ENCODE measurements at places on chromosomes 6 and 20. TPM values are rescaled to one million over a fixed set of nuclear protein-coding genes. Genes with fewer than 3 reads are reported as not detected.

Gene GZF1
- total RNA-seq: 14.3 TPM

Gene CSE1L
- total RNA-seq: 67.8 TPM

Gene KCNB1
- total RNA-seq: 0.05 TPM

DNA sequence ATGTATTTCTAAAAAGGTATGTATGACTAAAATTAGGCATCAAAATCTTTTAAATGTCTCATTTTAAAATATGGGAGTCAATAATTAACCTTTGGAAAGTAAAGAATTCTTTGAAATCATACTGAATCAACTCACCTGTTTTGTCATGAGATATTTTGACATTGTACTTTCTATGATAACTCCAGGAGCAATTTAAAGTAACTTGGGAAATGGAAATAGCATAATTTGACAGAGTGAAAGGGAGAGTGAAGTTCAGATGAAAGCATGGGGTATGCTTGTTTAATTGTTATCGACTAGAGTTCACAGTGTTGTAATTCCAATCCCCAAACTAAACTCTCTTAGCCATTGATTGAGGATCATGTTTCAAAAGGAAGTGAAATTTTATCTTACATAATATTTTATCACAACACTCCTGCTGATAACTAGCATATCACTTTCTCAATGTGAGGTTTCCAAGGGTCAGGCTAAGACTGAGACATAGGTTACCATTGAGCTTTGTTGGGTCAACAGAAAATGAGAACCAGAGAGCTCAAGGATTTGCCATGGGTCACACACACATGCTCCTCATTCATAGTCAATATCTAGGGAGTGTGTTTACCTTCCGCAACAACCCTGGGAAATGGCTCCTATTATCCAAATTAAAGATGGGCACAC is 2.3 kb downstream of the GSTA1 start:
- no peak for DNase-seq

GRCh38 chr6:167474725-167475124 is 149.8 kb downstream of the TTLL2 start:
- DNase-seq: no peak

DNA sequence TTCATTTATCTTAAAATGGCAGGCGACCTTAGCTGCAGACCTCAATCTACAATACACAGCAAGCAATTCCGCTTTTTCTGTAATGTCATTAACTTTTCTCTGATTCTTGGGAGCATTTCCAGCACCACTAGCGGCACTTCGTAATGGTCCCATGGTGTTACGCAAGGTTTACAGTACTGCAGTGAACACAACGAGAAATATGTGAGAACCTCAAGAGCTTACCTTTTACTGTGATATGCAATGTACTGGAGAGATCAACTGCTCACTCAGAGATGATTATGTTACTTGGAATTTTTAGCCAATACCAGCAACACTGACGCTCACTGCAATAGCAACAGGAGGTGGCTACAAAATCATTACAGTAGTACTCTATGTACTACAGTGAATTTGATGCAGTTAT is 2.8 kb upstream of the CEP43 start:
- no peak for DNase-seq

GRCh38 chr20:45842169-45842812 is 8.7 kb downstream of the SNX21 start:
- no peak for DNase-seq

- no peak for DNase-seq
Measured at GRCh38 chr6:147161974-147162495, 42.2 kb upstream of the STXBP5 start.

DNA sequence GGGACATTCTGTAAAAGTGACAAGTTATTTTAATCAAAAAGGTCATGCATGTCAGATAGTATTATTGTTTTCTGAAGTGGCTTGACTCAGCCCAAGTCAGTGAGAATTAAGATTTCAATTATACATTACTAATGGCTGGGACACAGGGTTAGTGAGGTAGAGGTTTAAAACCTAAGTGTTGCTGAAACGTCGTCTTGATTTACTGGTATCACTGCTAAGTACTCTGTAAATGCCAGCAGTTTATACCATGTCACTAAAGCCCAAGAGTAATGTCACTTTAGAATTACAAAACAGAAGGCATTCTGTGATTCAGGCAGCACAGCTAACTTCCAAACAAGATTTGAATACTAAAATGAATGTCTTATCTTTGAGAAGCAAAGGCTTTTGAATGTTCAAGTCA is 176.6 kb downstream of the NKAIN2 start:
- DNase-seq: no peak

DNA sequence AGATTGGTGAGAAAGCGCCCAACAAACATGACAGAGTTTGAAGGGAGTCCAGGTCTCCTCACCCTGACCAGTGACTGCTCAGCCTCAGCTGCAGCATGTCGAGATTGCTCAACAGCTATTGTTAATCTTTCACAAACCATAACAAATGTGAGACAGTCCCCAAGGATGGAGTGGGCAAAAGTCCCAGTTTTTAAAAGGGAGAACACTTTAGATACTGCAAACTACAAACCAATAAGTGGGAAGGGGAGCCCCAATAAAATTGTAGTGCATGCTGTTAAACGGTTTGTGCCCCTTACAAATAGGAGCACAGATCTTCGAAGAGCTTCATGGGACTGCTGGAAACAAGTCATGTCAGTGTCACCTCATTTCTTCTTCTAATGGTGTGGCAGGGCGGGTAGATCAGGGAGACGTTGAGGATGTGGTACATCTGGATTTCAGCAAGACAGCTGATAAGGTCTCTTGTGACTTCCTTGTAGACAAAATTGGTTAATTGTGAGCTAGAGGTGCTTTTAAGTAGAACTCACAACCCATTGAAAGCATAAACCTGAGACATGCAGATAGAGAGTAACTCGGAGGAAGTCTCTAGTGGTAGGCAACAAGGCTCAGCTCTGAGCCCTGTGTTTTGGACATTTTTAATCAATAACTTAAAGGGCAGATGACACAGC is 134.0 kb upstream of the ARMC2 start:
- DNase-seq: peak; percentile 51

All from activated CD4-positive, alpha-beta memory T cell treated with anti-CD3 and anti-CD28 coated beads, Interleukin-2, amount 10 ng/mL, durations not matched to agents 7 days and 5 days (primary cell).